ENCODE measurements at places on chromosomes 5 and 9. TPM values are rescaled to one million over a fixed set of nuclear protein-coding genes. Genes with fewer than 3 reads are reported as not detected.

The TMEM174 gene
- total RNA-seq = not detected

The GDA gene
- total RNA-seq = not detected

The SLC45A2 gene
- not detected for total RNA-seq

DNA sequence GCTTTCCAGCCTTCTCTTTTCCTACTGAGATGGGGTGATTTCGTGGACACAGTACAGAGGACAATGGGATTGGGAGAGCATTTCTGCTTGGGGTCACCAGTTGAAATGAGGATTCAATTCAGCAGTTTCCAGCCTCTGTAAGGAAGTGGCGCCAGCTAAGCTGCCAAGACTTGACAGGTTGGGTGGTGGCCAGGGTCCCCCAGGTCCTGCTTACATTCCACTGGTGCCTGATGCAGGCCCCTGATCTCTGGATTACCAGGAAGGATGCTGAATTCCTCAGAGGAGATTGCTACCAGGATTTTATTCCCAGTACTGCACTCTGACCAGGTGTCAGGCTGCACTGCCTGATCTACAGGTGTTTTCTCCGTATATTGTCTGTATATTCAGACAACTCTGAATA is 119.7 kb downstream of the PSD2 start:
- no peak for ATAC-seq

DNA sequence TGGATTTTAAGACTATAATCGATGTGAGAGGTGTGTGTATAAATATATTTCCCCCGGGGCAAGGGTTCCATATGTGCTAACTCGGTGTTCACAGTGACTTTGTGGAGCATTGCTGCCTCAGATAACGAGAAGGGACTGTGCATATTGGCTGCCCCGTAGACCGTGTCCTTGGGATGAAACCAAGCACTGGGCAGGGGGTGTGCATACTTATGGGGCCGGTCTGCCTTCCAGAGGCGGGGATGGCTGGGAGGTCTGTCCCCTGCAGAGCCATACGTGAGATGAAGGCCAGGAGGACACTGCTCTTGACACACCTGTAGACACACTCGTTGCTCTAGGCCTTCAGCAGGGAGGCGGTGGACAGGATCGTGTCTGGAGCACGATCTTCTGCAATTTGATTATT is 56.0 kb upstream of the ZNF354A start:
- ATAC-seq = no peak

The NRARP gene
- 11.3 TPM for total RNA-seq

GRCh38 chr9:94199776-94200175 is 59.3 kb upstream of the ZNF169 start:
- ATAC-seq = no peak

GRCh38 chr5:72996632-72997031 is 40.8 kb downstream of the FCHO2 start:
- no peak for ATAC-seq

- no peak for ATAC-seq
Observed at GRCh38 chr9:93678199-93679019, 102.0 kb downstream of the PHF2 start.

The NEURL1B gene
- 21.7 TPM for total RNA-seq

DNA sequence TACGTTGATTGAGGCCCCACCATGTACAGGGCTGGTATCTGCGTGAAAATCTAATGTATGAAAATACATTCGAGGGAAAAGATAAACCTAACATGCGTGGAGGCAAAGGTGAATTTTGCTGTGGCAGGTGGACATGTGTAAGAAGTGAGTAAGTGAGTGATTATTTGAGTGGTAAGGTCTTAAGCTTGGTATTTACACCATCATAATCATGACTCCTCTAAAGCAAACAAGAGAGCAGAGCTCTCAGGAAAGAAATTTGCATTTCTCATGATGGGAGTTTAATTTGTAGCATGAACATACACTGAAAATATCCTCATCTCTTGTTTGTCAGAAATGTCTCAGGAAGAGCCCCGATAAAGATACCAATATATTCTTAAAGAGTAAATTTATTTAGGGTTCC is 260.6 kb downstream of the PSAT1 start:
- no peak for ATAC-seq

DNA sequence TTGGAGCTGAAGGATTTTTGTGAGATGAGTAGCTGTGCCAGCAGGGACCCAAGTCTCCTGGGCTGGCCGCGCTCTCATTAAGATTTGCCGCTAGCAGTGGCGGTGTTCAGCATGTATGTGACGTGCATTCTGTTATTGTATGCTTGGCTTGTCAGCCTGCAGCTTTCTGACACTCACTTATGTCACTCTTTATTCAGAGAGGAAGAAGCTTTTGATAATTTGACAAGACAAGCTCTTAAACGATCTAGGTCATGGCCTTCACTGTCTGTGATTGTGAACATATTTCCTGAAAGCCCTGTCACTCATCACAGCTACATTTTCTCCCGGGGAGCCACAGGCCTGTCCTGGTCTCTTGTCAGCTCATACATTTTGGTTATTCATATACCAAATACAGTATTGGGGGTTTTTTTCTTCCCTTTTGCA is 98.2 kb upstream of the GRHPR start:
- no peak for ATAC-seq

The ACTBL2 gene
- total RNA-seq = not detected

The GNA14 gene
- total RNA-seq = 5.8 TPM

Data from gastroesophageal sphincter (tissue), 4 donors.